ENCODE measurements at places on chromosomes 2 and 18. TPM values are rescaled to one million over a fixed set of nuclear protein-coding genes. Genes with fewer than 3 reads are reported as not detected.

Gene HEATR5B
- 55.2 TPM for total RNA-seq

Gene KCNF1
- total RNA-seq: not detected

Gene GALR1
- total RNA-seq: not detected

Gene ARHGAP15
- 225 TPM for total RNA-seq

Gene KIF1A
- not detected for total RNA-seq

Gene CD226
- total RNA-seq: 94.6 TPM

Gene MAPK4
- not detected for total RNA-seq
